NCI-H524 (cell line): ENCODE measurements at places on chromosomes 16 and 17.

- no peak for DNase-seq
Observed at GRCh38 chr16:74735162-74735452, 34.4 kb upstream of the MLKL start.

DNA sequence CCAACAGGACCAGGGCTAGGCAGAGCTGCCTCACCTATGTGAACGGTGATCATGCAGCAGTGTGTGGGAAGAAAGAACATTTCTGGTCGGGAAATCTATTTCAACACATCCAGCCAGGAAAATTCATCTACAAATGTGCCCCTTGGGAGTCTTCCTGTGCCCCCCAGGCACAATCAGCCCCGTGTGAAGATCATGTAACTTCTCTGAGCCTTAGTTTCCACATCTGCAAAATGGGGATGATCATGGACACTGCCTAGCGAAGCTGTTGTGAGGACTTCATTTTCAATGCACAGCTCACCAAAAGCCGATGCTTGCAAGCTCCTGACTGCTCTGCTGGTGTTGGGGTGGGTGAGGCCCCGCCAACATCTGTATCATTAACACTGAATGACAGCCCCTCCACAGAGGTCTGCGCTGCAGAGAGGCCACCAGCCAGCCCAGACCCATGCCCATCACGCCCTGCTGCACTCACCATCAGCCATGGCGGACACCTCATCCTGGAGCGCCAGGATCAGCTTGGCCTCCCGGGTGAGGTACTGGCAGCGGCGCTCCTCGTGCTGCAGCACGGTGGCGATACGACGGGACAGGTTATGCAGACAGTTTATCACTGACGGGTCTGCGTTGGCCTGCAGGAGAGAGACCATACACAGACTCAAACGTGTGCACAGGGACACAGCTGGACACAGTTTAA is 26.2 kb downstream of the NPRL3 start:
- no peak for DNase-seq

- DNase-seq, result no peak
Observed at GRCh38 chr17:78697554-78698343, 84.3 kb downstream of the CYTH1 start.

DNA sequence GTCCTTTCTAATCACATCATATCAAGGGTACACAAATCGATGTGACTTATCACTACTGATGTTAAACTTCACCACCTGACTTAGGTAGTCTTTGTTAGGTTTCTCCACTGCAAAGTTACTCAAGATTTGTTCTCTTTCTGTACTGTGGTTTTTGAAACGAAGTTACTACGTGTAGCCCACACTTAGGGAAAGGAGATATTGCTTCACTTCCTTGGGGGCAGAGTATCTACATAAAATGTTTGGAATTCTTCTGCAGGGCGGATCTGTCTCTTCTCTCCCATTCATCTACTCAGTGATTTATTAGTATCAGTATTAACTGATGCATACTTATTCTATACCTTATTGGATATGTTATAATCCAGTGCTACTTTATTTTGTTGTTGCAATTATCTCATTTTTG is 403.6 kb upstream of the MON1B start:
- DNase-seq, result no peak

DNA sequence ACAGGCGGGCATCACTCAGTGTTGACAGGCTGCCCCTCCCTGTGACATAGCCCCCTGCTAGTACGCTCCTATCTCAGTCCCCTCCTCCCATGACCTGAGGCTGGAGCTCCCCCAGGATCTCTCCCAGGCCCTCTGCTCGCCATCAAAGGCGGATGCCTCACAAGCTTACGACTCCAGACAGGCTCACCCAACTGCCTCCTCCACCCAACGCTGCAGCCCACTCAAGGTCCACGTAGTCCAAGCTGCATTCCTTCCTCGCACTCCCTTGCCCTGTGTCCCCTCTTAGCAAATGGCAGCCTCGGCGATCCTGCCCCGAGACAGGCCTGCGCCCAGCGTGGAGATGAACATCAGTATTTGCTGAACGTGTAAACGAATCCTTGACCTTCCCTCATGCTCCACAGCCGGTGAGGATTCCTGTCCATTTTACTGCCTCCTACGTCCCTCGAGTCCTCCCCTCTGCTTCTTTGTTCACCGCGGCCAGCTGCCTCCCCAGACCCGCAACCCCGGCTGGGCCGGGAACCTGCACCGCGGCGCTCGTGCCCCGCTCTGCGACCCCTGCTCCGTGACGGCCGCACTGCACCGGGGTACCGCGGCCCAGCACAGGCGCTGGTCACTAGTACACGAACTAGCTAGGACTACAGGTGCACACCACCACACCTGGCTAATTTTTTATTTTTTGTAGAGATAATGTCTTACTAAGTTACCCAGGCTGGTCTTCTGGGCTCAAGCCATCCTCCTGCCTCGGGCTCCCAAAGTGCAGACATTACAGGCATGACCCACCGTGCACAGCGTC is 838 bp upstream of the TMEM97 start:
- DNase-seq, result peak; percentile 43

GRCh38 chr16:87117936-87118335 is 199.3 kb downstream of the C16orf95 start:
- DNase-seq, result no peak
